ENCODE measurements at places on chromosomes 7 and 10.

DNA sequence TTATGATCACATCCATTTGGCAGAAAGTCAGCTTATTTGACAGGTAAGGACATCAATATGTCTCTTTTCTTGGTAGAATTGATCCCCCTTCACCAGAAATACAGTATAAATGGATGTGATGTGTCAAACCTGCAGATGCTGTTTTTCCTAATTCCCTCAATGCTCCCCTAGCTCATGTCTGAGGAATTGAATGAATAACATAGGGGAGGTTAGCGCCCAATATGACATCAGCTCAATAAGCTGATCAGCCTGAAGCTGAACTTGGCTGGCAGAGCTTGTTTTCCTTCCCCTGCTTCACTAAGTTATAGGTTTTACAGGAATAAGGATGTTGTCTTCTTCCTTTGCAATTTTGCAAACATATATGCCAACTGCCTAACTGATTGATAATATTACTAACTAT, 132.5 kb downstream of the REEP3 start:
- DNase-seq = no peak

- DNase-seq = no peak
Measured at GRCh38 chr7:37234928-37235327, 213.7 kb downstream of the ELMO1 start.

DNA sequence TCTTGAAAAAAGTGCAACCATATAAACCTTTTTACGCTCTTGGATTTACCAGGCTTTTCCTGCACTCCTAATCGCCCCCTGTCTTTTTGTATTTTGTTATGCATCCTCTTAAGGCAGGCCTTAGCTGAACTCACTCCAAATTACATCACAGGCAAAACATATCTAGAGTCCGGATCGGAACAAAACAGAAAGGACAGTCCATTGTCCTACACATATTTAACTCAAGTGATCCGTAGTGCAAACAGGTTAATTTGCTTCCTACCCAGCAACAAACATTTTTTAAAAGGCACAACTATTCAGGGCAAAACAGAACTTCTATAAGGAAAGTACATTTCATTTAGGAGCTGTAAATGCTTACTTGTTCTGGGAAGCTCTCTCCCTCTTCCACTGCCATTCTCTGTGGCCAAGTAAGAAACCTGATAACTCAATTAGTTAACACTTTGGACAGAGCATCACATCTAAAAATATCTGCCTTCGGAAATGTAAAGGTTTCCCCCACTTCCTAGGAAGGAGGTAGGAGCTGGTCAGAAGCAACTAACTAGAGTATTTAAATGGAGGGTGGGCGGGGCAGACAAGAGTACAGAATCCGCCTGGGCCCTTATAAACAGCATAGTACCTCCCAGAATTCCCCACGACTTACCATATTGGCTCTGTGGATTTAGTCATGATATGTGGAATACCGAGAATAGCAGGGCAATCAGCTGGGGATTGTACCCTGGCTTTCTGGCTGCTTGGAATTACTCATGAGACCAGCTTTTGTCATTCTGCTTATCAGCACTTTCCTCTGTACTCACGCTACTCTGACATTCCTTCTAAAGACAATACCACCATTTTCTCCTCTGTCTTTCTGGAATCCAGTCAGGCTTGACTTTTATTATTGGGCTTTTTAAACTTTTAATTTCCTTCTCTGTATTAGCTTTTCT, 89.5 kb downstream of the ANK3 start:
- peak; percentile 59 for DNase-seq

DNA sequence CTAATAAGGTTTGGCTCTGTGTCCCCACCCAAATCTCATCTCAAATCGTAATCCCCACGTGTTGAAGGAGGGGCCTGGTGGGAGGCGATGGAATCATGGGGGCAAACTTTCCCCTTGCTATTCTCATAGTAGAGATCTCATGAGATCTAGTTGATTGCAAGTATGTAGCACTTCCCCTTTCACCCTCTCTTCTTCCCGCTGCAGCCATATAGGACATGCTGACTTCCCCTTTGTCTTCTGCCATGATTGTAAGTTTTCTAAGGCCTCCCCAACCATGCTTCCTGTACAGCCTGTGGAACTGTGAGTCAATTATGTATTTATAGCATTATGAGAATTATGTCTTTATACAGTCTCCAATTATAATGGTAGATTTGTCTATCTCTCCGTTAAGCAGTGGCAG, 594.5 kb downstream of the ACTR3B start:
- DNase-seq = no peak

- no peak for DNase-seq
Measured at GRCh38 chr10:77827366-77827765, 99.2 kb downstream of the DLG5 start.

GRCh38 chr10:132365102-132365501, 31.9 kb upstream of the PWWP2B start:
- no peak for DNase-seq

DNA sequence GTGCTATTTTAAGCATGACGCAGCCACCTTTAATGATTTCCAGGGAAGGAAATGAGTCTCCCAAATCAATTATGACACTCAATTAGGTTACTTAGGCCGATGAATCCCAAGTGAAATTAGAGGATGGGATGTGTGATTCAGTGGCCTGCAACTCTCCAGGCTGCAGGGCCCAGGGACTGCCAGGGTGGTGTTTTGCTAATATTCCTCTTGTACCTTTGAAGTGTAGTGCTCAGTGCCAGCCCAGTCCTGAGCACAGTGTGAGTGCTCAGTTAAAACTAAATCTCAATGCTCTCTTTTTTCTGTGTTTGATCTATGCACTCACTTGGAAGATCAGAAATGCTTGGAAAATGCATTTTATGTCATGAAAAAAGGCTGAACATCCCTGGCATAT, 51.6 kb downstream of the SEM1 start:
- no peak for DNase-seq

DNA sequence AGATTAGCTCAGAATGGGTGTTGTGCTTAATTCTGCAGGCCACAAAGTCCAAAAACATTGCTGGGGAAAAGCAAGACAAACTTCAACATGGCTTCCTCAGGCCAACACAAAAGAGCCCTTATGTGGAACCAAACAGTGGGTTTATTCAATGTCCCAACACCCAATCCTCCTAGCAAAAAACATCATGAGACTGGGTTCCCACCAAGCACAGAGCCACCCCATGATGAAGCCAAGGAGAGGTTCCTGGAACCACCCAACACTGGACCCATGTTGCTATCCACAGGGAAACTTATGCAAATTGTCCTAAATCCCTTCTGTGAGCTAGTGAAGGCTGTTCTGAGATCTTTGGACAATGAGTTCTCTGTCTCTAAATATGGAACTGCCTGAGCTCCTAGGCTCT, 24.0 kb downstream of the SLC25A13 start:
- no peak for DNase-seq

- no peak for DNase-seq
Measured at GRCh38 chr7:135712182-135712782, 15.7 kb downstream of the SLC13A4 start.

GRCh38 chr7:96311967-96312366, 9.9 kb downstream of the SLC25A13 start:
- no peak for DNase-seq

DNA sequence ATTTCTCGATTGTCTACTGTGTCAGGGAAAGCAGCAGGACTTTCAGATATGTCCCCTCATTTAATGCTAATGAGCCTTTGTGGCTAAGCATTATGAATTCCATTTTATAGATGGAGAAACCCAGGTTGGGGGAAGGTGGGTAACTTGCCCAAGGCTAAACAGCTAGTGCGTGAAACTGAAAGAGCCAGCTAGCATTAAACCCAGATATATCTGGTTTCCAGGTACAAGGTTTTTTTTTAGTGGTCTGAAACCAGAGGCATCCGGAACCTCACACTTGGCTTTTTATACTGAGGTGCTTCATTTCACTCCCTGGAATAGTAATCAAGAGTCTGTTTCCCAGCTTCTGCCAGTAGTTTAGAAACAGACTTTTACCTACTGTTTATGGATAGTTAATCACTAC, 694.8 kb downstream of the PHTF2 start:
- no peak for DNase-seq

GRCh38 chr10:1882728-1883127, 145.4 kb upstream of the ADARB2 start:
- DNase-seq = no peak

- DNase-seq = peak; percentile 91
Measured at GRCh38 chr10:122494833-122495232, 33.5 kb downstream of the HTRA1 start.

DNA sequence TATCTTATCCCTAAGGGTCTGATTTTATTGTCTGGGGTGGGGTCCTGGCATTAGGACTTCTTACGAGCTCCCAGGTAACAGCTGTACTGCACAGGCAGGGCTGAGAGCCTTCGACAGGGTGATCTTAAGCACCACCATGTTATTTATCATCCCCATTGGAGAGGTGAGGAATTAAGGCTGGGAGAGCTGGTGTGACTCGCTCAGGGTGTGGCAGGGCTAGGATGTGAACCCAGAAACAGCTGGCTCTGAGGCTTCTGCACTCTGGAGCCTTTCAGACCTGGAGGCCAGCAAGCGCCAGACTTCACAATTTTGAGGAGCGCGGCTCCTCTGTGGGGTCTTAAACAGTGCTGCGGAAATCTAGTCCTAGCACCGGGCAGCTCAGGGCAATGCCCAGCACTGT, 27.4 kb upstream of the NDST2 start:
- DNase-seq = no peak

DNA sequence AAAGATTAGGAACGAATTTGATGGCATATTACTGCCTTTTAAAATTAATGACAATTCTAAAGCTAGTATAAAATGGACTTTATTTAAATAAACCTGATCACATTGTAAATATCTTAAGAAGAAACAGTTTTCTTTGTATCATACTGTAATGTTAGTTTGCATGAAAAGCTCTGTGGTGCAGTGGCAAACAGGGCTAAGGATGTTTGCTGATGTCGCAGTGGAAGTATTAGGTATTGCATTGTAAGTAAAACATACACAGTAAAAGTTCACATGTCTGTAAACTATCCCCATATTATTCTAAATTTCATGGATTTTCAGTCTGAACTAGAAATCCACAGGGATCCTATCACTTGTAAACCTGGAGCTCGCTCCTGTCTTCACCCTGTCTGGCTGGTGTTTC, 252.6 kb upstream of the ZNF32 start:
- no peak for DNase-seq

GRCh38 chr10:4849555-4850242, 23.7 kb downstream of the AKR1E2 start:
- DNase-seq = peak; percentile 92

GRCh38 chr7:123714296-123715080, 34.3 kb downstream of the WASL start:
- no peak for DNase-seq

GRCh38 chr7:96321031-96321657, 754 bp downstream of the SLC25A13 start:
- DNase-seq = peak; percentile 77

- DNase-seq = peak; percentile 45
Measured at GRCh38 chr7:28125431-28126409, 54.9 kb downstream of the JAZF1 start.

- DNase-seq = no peak
Measured at GRCh38 chr10:17460756-17461155, 6.4 kb upstream of the ST8SIA6 start.

DNA sequence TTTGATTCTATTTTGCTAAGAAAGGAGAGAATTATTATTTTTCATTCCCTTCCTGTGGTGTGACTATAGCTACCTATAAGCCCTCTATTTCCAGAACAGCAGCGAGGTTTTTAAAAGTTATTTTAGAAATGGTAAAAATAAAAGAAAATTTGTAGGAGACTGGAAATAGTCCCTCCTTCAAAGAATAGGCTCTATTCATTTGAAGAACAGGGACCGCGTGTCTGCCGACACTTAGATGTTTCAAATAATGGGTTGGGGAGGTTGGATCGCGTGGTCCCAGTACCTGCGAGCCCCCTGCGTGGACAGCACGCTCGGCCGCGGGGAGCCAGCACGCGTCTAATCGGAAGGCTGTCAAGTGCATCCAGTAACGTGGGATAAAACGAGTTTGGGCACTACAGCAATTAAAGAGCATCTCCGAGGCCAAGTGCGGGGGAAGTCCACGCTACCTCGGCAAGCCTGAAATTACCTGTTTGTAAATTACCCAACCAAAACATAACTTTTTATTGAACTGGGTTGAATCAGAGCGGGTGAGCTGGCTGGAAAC, 1.0 kb downstream of the CACNA2D1 start:
- DNase-seq = peak; percentile 8
